ENCODE measurements at places on chromosomes 3 and 15.

DNA sequence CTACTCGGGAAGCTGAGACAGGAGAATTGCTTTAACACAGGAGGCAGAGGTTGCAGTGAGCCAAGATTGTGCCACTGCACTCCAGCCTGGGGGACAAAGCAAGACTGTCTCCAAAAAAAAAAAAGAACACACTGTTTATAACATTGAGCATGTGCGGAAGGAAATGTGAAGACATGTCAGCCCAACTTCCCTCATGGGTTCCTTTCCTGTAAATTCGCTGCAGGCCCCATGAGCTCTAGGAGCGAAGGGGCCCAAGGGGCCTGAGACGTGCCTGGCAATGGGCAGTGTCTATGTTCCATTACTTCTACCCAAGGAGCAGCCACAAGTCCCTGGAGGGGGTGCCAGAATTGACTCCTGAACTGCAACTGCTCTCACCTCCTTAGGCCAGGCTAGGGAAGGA, 3.2 kb downstream of the PFKFB4 start:
- DNase-seq = no peak

DNA sequence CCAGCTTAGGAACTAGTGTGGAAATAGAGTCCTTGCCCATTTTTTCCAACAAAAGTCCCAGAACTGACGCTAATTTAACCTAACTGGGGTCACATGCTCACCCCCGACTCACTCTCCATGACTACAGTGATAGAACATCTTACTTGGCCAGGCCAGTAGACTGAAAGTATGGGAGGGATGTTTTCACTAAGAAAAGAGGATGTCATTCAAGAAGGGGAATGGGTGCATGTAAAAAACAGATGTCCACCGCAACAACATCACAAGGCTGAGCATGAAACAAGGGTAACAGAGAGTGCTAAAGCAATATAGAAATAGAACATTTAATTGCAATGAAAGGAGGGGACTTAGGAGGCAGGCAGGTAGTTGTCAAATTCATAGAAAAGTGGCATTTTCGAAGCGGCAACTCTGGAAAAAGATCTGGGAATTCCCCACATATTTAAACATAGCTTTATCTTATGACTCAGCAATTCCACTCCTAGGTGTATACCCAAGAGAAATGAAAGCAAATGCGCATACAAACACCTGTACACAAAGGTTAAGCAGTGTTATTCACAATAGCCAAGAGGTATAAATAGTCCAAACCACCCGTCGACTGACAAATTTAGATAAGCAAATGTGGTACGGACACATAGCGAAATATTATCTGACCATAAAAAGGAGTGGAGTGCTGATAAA, 41.1 kb upstream of the UBE2E2 start:
- DNase-seq = no peak

DNA sequence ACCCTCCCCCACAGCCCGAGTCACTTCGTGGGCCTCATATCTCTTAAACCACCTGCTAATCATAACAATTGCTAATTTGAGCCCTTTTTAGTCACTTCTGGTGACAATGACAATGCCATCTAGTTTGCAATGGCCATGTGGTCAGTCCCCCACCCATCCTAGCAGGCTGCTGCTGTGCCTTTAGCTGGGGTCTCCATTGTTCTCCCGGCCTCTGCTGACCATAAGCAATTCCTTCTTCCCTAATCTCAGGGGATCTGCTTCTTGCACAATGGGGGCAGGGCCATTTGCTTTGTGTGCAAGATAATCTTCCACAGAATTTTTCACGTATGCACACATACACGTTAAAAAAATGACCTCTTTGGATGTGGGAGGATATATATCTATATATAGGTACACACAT, 406.1 kb upstream of the ONECUT1 start:
- DNase-seq = no peak

GRCh38 chr3:157051591-157051990, 108.4 kb downstream of the CCNL1 start:
- DNase-seq = no peak

- DNase-seq = no peak
Observed at GRCh38 chr3:111774622-111775021, 84.4 kb upstream of the PHLDB2 start.

- no peak for DNase-seq
Observed at GRCh38 chr3:73471986-73472787, 152.6 kb downstream of the PDZRN3 start.

- DNase-seq = peak; percentile 33
Observed at GRCh38 chr3:178671791-178672190, 135.6 kb downstream of the KCNMB2 start.

- no peak for DNase-seq
Observed at GRCh38 chr3:16140116-16140893, 34.2 kb upstream of the GALNT15 start.

DNA sequence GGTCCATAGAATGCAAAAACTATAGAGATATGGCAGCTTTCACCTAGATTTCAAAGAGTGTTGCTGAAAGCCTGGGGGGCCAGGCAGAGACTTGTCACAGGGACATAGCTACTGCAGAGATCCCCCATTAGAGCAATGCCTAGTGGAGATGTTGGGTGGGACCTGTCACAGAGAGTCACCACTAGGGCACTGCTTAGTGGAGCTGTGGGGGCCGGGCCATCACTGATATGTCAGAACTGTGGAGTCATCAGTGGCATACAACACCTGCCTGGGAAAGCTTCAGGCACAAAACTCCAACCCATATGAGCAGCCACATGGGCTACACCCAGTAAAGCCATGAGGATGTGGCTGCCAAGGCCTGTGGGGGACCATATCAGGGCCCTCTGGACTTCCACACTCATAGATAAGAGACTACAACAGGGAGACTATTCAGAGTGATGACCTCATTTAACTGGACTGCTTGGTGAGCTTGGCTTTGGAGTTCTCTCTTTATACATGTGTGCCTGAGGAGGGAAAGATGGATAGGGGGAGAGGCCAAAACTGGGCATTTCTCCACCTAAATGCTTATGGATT, 176.3 kb downstream of the ZNF621 start:
- no peak for DNase-seq

DNA sequence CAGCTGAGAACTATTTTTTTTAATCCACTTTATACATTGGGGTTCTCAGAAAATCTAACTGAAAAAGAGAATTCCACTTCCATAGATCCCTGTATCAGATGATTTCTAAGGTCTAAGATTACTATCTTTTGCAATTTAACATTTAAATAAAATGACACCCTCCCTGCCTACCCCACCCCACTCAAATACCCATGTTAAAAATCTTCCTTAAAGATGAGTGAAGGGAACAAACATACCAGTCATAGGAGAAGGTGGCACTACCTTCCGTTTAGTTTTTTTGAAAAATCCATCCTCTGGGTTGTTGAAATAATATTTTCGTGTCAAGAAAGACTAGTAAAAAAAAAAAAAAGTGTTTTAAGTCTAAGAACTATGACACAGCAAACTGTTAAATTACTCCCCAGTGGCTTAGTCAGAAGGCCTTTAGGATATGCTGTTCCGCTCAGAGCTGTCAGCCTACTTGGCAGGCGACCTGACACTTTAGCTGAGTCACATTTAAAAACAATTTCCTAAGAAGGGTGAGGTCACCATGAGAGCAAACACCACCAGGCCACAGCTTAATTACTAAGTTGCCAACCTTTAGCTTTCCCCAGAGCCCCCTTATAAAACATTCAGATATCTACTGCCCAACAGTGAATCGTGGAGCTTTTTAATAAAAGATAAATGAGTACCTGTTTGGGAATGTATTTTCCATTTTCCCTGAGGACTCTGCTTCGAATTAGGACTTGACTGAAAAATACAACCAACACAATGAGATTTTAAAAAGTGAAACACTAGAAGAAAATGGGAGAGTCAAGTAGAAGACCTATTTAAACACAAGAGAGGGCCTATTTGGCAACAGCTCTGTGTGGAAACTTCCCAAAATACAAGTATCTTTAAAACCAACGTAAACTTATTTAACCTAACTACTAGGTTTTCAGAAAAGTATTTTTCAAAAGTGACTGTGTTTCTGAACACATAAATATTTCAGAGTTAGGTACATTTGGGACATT, 9.6 kb downstream of the EMC3 start:
- DNase-seq = no peak

GRCh38 chr3:18864933-18865731, 283.2 kb upstream of the KCNH8 start:
- DNase-seq = peak; percentile 38
